Ascending aorta (tissue), 2 donors: ENCODE measurements at places on chromosomes 12 and 14.

DNA sequence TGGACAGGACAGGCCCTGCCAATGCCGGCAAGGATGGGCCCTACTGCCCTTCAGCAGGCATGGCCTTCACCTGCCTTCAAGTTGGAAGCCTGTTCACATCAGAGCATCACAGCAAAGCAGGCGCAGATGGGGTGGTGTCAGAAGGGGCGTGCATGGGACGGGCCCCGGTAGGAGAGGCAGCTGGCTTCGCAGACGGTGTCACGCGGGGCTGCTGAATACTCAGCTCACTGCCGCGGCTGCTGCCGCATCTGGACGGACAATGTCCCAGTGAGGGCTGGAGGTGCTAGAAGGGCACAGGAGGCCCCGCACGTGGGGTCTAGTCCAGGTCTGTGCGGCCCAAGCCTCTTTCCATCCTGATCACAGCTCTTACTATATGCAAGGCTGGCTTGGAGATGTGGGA lies 42.1 kb downstream of the LRCOL1 start:
- no peak for DNase-seq

DNA sequence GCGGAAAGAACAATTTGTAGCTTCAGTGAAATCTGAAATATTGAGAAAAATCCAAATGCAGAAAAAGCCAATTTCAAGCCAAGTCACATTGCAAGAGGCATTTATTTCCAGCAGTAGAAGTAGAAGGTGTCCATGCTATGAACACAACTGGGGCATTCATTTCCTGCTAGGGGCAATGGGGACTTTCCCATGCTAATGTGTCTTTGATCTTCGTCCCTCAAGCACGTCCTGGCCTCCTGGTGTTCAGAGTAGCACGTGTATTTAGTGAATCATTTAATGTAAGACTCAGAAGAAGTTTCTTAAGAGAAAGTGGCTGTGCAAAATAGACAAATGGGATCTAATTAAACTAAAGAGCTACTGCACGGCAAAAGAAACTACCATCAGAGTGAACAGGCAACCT lies 267.9 kb downstream of the TMEM132C start:
- DNase-seq = no peak

- no peak for DNase-seq
These were observed 584 bp upstream of the NEDD1 start for GRCh38 chr12:96906498-96906848.

DNA sequence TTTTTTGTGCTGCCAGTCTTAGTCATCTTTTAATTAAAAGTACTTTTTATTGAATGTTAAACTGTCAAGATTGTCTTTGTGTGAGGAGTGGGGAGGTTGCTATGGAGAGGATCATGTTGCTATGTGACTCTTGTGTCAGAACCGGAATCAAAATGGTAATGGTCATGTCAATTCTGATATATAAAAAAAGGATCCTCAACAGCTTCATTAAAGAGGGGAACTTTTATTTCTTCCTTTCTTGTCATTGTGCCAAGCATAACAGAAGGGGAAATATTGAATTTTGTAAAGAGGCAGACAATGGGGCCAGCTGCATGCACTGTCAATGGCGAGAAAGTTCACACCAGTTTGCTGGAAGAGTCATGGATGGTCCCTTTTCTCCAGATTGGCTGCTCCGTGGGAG lies 564.8 kb downstream of the VRK1 start:
- DNase-seq = no peak

DNA sequence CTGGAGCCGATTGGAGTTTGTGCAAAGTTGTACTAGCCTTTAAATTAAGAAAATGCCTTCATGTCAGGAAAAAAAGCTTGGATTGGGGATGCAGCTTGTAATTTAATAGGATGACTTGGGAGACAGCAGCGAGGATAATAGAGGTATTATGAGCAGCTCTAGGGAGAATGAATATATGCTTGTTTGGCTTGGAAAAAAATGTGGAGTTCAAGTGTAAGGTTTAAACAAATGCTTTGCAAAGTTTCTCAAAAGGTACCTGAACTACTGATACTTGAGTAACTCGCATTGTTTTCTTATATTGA lies 65.3 kb upstream of the RASSF3 start:
- no peak for DNase-seq

DNA sequence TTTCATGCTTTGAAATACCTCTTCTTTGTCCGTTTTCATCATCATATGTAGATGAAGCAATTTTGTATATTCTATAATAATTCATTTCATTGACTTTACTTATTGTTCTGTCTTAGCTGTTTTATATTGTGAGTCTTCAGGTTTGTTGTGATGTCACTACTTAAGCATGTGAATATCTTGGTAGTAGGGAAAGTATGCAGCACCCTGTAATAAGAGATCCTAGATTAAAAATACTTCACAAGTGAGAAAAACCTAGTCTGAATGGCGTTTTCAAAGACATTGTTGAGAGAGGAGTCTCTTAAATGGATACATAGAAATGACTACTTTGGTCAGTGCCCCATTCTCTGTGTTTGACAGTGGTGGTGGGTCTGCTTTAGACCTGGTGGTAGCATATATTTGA lies 61.4 kb downstream of the SLC16A7 start:
- DNase-seq = no peak
